ENCODE measurements at places on chromosomes 13 and 19.

DNA sequence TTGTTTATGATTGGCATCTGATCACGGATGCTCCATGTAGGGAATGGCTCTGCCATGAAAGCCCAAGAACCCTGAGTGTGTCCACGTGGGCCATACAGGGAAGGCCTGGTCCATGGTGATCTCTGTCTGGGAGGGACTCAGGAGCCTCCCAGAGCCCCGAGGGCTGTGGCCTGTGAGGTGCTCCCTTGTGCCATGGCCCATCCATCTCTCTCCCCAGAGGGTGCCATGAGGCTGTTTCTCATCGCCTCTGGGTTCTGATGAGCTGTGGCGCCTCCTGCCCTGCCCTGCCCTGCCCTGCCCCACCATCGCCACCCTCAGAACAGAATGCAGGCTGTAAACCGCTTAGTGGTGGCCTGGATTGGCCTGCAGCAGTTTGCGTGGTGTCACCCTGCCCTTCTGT lies 83.1 kb downstream of the ATP11A start:
- no peak for DNase-seq

DNA sequence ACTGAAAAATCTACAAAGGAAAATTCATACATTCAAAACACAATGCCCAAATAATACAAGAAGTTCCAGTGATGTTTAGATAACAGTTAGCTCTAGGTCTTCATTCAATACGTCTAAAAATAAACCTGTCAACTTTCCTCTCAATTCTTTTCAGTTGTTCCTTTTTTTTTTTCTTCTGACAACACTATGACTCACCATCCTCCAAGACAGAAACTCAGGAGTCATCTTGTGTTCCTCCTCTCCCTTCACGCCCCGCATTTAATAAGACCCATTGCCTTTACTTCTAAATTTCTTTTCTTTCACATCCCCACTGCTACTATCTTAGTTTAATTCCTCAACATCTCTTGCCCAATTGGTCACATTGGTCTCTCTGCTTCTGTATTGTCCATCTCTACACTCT lies 759.9 kb downstream of the GPC5 start:
- no peak for DNase-seq

GRCh38 chr19:18340190-18340989 lies at the start of gene PGPEP1:
Gene PGPEP1 (plus strand): TSS chr19:18340598. CDS start chr19:18340682, 84 bp downstream.
- peak; percentile 81 for DNase-seq

DNA sequence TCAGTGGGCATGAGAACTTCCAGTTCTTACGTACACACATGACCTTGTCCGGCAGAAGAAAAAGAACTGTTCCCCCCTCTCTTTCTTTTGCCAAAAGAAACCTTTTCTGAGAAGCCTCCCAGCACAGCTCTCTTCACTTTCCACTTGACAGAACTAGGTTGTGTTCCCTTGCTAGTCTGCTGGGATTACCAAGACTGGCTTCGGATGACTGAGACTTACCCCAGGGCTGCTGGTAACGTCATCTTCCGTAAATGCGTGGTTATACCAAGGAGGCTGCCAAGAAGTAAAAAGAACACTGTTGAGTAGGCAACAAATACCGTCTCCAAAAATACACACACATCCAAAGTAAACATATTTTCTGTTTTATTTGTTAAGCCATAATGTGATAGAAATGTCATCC lies 908.2 kb downstream of the EFNB2 start:
- no peak for DNase-seq

Data from stimulated activated CD8-positive, alpha-beta memory T cell treated with anti-CD3 and anti-CD28 coated beads, Interleukin-4, amount 100 ng/mL, for 48 hours (primary cell).